Tongue (tissue), 3 donors: ENCODE measurements at places on chromosomes 5 and 9. TPM values are rescaled to one million over a fixed set of nuclear protein-coding genes. Genes with fewer than 3 reads are reported as not detected.
A peak's percentile ranks its signal among the peaks of the same experiment; 100 is the strongest.

DNA sequence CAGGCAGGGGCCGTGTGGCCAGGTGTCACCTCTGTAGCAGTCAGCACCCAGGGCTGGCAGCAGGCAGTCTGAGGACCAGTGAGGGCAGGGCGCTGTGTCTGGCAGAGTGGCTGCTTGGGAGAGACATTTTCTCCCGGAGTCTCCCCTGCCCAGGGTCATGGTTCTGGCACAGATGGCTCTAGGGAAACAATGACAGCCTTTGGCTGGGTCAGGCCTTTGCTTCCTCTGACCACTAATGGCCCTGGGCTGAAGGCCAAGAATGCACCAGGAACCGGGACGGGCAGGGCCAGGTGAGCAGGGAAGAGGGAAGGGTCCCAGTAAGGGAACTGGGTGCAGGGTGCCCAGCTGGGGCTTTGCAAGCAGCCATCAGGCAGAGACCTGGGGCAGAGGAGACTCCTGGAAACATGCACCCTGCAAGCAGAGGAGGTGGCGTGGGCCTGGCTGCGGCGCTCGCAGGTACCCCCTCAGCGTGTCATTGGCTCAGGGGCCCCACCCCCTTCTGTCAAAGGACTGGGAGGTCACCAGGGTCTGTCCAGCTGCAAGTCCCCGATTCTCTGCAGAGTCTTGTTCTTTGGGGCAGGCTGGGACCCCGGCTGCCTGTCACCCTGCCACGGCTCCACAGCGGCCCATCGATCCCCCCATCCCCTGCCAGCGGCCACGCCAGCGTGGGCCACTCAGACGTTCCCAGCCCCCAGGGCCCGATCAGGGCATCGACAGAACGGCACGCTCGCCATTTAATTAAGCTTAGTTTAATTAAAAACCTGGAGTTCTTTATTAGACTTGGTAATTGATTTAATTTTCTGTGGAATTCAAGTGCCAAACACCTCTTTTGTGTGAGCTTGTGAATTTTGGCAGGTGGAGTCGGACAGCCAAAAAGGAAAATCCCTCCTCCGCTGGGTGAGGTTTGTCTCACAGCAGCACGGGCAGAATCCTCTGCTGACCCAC, 18.9 kb upstream of the TMEM250 start:
- no peak for DNase-seq

GRCh38 chr5:38373743-38374142, 115.4 kb downstream of the EGFLAM start:
- peak; percentile 49 for DNase-seq

CCDC152 gene
- total RNA-seq, result 3.0 TPM

MSX2 gene
- 0.62 TPM for total RNA-seq

- no peak for DNase-seq
Measured at GRCh38 chr9:78788101-78788500, 491.2 kb downstream of the PSAT1 start.

MAMDC4 gene
- total RNA-seq, result 3.8 TPM
